CD4-positive, alpha-beta T cell treated with Interleukin-15 for 1 hour (primary cell): ENCODE measurements at places on chromosomes 5 and 9.

DNA sequence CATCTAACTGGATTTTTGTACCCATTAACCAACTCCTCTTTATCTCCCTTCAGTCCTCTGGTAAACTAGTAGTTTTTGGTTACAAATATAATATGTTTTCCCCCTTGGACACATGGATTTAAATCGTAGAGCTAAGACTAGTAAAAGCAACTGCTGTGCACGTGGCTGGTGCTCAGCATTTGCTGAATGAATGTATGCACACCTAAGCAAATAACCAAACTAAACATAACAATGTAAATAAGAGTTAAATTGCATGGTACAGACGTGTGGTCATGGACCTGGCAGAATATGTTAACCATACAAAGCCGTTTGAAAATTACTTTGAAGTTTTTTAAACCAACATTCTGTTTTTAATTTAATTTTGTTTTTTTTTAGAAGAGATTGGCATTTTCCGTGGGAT, 65.2 kb upstream of the FYB1 start:
- no peak for DNase-seq

DNA sequence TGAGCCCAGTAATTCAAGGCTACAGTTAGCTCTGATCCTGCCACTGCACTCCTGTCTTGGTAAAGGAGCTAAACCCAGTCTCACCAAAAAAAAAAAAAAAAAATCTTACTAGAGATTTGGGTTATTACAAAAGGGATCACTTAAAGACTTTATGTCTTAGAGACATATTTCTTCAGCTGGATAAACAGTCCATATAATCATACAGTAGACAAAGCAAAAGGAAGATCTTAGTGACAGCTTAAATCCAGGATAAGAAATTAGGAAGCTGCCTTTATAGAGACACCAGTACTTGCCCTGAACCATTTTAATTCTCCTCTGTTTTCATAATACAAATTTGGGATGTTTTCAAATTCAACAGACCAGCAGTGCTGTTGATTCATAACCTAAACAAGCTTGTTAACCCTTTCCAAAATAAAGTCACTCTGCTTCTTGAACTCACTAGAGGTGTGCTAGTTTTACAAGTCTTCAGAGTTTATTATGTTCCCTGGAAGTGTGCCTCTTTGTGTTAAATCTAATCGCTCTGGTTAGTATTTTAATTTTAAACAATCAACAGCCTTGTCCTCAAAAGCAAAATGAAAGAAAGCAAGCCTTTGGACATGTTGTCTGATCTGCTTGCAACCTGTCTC, 255.5 kb downstream of the ARRDC3 start:
- no peak for DNase-seq

DNA sequence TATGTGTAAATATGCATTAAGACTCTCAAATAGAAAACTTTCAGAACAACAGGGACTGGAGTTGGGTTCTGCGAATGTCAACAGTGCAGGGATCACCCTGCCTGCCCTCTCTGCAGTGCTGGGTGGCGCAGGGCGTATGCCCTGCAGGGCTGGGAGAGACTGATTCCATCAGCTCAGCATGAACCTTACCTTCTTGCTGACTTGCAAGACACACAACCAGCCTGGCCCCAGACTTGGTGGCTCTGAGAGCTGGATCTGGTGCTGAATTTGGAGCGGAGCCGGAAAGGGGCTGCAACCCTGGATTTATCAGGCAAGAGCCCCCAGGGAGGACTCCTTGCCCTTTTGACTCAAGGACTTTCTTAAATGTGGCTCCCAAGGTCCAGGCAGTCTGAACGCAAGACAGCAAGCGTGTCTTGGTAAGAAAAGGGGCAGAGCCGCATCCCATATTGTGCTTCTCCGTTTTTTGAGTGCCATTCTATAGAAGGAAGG, 376.0 kb upstream of the IRX2 start:
- no peak for DNase-seq

DNA sequence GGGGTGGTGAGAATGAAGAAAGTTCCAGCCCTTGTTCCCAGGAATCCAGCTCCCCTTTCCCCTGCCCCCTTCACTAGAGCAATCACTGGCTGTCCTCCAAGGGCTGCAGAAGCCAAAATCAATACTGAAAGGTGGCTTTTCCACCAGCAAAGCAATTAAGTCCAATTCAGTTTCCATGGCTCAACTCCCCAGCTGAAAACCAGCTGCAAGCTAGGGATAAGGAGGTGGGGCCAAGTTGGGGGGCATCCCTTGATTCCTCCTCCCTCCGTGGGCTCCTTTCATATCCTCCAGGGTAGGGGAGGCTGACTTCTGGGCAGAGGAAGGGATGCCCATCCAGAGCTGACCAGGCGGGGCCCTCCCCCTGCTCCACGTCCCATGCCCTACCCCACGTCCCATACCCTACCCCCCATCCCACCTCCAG, 22.7 kb downstream of the CAMK2A start:
- no peak for DNase-seq

GRCh38 chr9:130265431-130266235, at the start of gene HMCN2:
HMCN2 (plus strand) TSS chr9:130265760; CDS start chr9:130265879, 119 bp downstream.
- no peak for DNase-seq

DNA sequence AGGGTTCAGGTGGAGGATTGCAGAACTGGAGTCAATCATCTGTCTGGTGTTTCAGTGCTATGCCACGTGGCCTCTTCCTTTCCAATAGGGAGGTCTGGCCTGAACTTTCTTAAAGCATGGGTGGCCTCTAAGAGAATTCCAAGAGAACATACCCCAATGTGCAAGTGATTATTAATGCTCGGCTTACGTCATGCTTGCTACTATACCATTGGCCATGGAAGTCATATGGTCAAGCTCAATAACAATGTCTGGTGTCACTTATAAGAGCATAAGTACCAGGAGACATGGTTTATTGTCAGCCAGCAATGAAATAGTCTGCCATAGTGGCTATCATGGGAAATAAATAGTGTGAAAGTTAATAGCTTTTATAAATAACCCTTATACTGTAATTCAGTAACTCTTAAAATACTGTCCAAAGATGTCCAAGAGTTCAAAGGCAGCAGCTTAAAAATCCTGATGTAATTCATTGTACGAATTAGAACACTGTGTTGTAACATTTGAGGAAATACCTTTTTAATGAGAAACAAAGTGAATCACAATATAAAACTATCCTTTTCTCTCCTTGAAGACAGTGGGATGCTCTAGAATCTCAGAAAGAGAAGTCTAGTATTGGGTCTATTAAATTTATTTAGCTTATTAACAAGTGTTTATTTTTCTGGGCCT, 355.4 kb upstream of the PRR16 start:
- DNase-seq, result no peak
